Stimulated activated CD4-positive, alpha-beta T cell treated with anti-CD3 and anti-CD28 coated beads, Interleukin-1b, Interleukin-23, amount 100 ng/mL, for 4 hours (primary cell): ENCODE measurements at places on chromosomes 5 and 9.

DNA sequence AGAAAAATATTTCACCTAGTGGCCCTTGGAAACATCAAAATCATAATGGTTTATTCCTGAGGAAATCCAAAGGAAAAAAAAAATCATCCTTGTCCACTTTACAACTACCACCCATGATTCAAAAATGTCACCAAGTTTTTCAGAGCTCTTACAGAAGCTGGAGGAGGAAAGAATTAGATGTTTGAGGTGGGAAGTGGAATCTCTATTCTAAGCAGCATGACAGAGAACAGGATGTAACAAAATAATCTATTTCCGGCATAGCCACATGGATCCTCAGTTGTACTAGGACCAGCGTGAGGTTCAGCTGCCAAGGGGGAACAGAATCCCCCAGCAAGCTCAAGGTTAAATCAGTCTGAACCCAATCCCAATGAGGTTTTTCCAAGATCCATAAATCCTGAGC, 40.2 kb downstream of the FBXW11 start:
- no peak for DNase-seq

DNA sequence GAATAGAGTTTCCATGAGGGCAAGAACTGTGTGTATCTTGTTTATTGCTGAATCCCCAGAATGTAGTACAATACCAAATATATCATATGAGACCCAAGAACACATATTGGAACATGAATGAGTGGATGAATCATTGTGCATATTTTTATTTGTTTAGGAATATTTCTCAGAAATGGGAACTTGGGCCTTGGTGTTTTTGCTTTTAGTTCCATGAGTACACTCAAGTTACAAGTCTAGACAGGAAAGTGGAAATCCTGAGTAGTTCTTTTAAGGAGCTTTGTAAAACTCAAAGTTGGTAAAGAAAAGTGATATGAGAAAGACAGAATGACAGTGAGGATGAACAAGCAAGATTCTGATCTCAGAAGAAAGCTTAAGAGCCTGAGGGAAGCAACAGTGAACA, 647.0 kb downstream of the EFNA5 start:
- DNase-seq: no peak

GRCh38 chr5:148922606-148923005, 96.2 kb downstream of the ADRB2 start:
- DNase-seq: no peak

DNA sequence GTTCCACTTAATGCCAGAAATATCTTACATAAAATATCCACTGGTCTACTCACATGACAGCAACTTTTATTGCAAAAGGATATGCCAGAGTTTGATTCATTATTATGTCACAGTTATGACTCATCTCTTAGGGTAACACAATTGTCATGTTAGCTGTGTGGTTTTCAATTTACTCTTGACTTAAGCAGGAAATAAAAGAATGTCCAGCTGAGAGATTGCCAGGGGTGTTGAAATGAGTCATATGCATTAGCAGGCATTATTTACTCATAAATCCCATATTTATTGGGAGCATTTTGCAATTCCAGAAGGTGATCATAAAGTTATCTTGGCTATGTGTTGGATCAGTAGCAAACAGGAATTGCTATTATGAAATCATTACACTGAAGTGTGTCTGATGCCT, 1164.6 kb upstream of the CDH18 start:
- DNase-seq: no peak

DNA sequence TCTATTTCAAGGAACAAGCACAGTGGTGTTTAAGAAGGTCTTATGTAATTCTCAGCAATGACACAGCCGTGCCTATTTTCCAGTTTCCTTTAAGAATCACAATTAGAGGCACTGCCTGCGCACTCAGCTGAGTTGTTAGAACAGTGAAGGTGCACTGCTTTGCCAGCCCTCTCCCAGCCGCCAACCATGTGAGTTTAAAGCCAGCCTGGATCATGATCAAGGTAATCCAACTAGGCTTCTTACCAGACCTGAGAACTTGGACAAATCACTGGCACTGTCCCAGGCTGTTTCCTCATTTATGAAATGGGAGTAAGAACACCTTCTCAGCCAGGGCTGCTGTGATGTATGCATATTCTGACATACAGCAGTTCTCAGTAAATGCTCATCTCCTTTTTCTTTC, 99.6 kb downstream of the ASTN2 start:
- DNase-seq: no peak

GRCh38 chr9:37060833-37061232, 26.8 kb upstream of the PAX5 start:
- no peak for DNase-seq

DNA sequence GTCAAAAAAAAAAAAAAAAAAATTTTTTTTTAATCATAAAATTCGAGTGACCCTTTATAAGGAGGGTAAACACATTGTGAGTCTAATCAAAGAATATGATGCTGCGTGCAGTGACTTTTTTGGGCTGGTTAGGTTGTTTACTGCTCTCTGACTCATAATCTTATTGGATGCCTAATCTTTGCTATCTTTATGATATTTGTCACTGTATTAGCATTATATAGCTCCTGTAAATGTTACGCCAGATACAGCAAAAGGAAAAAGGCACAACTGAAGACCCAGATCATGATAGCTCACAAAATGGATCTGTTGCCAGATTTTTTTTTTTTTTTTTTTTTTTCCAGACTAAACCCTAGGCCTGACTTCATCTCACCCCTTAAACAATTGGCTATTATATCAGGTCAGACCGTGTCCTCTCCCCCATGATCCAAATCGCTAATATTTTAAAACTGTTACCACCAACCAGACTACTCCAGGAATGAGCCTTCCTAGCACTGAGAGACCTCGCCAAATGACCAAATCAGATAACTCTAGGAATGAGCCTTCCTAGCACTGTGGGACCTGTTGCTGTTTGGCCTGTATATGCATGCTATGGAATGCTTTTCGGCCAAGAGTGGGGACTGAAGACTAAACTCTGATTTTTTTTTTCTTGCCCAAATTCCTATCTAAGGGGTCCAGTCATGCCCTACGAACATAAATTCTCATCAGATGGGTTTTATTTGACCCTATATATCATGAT, 131.7 kb upstream of the MYO10 start:
- no peak for DNase-seq

GRCh38 chr5:138951091-138951985, 76.2 kb upstream of the LRRTM2 start:
- DNase-seq: no peak

GRCh38 chr5:87872986-87873385, 395.7 kb downstream of the TMEM161B start:
- no peak for DNase-seq

- DNase-seq: no peak
Measured at GRCh38 chr5:42250-42649, 49.7 kb upstream of the PLEKHG4B start.

GRCh38 chr5:62330302-62330701, 24.3 kb downstream of the KIF2A start:
- no peak for DNase-seq

DNA sequence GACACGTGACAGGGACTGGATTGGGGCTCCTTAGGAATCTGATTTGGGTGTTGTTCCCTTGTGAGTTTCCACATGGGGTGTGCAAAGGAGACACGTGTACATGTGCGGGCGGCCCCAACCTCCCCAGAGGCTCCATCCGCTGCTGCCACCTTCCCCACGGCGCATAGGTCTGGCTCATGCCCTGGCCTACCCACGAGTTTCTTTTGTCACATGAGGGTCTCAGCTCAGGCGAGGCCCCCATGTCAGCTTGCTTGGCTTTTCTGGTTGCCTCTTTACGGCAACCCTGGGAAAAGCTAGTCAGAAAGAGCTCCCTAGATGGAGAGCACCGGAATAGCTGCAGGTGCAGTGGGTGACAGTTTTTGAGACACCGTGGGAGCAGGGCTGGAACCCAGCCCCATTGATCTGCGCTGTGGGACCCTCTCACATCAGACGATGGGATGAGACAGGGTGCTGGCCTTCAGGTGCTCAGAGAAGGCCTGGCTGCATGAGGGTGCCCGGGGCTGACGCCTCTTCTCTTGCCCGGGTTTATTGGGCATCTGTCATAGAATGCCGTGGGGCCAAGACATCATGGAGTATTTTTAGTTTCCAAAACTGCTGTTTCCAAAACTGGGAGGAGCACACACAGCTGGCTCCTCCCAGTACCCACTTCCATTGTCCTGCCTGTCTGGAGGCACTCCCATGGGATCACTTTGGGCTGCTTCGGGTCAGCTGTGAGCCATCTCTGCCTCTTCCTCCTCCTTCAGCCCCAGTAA, 107.8 kb downstream of the WNK2 start:
- DNase-seq: no peak

- no peak for DNase-seq
Measured at GRCh38 chr5:97127727-97128126, 14.7 kb downstream of the LIX1 start.

- DNase-seq: no peak
Measured at GRCh38 chr5:60522292-60522905, 177.6 kb downstream of the DEPDC1B start.

- DNase-seq: no peak
Measured at GRCh38 chr9:136412962-136413361, 2.5 kb downstream of the PMPCA start.

GRCh38 chr9:73199886-73200285, 48.2 kb downstream of the ANXA1 start:
- no peak for DNase-seq

DNA sequence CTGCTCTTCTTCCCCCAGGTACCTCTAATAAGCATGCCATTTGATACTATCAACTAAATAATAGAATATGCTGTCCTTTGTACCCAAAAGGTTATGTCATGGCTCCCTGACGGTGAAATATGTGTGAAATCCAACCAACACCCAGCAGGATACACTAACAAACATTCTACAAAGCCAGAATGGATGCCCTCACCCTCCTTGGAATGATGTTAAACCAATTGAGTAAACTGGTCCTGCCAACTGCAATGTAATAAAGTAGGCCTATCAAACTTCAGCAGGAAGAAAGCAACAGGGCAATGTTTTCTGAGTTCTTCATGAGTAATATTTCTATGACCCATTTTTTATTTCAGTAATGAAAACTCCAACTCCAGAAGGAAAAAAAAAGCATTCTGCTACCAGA, 24.9 kb downstream of the RGMB start:
- no peak for DNase-seq

DNA sequence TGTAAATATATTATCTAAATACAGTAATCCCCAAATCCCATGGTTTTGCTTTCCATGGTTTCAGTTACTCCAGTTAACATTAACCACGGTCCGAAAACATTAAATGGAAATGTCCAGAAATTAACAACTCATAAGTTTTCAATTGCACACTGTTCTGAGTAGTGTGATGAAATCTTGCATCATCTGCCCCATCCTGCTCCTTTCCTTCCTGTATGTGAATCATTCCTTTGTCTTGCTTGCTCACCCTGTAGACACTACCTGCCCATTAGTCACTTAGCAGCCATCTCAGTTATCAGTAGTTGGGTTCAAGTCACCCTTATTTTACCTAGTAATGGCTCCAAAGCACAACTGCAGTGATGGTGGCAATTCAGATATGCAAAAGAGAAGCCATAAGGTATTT, 1568.5 kb upstream of the WWC1 start:
- no peak for DNase-seq

DNA sequence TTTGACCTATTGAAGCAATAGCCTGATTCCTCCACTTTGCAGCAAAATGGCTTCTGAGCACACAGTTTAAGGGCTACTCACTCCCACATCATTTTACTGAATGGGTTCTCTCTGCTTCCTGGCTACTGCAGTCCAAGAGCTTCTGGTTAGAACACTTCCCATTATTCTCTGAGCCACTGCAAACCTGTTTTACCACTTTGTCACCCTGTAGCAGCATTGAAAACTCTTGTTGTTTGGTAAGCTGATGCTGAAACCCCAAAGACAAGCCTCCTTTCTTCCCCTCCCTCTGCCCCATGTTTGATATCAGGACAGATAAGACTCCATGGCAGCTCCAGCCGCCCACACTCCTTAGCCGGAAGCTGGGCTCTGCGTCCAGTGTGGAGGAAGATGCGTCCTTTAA, 84.4 kb upstream of the RARS1 start:
- DNase-seq: no peak

- no peak for DNase-seq
Measured at GRCh38 chr5:38816083-38817030, 29.5 kb upstream of the OSMR start.

- no peak for DNase-seq
Measured at GRCh38 chr9:27856054-27856453, 282.8 kb upstream of the C9orf72 start.

DNA sequence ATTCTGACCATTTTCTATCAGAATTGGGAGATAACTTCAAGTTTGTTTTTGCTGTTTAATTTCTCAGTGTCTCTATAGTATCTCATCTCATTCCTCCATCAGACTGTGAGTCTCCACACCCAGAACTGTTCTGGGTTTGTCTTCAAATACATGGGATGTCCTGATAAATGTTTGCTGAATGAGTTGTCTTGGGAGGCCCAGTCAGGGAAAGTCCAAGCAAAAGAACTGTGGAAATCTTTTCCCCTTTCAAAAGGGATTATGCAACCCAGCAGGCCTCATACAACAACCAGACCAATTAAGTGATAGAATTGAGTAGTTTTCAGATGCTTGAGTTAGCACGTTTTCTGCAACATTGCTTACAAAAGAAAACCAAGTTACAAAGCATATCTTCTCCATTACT, 324.4 kb downstream of the BRINP1 start:
- DNase-seq: no peak

DNA sequence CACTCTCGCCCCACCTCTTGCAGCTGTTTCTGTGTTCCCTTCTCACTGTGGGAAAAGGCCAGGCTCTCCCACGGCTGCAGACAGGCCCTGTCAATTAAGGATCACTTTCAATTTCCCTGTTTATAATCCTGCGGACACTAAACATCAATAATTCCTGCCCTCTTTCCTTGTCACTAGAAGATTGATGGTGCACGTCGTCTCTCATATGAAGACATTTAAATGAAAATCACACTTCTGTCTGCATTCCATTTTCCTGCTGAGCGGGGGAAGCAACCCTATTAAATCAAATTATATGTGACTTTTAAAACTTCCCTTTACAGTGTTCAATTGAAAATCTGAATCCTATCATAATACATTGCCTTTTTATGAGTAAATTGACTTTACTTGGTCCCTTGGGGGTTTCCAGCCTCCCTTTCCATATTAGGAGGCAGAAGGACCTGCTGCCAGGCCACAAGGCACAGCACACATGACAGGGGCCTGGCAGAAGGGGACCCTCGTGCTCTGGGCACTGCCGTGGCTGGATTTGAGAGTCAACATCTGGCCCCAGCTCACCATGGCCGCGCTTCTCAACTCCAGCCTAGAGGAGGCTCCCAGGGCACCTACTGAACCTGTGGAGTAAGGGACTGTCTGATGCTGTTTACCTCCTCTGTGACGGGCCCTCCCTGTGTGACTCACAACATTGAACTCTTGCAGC, 311.0 kb upstream of the IRX4 start:
- no peak for DNase-seq

- DNase-seq: no peak
Measured at GRCh38 chr9:27344776-27345175, 47.8 kb upstream of the EQTN start.
